B cell (primary cell): ENCODE measurements at places on chromosomes 1 and 21. TPM values are rescaled to one million over a fixed set of nuclear protein-coding genes. Genes with fewer than 3 reads are reported as not detected.

The ALDH4A1 gene
- 2.7 and 5.2 TPM in 2 replicates for polyA plus RNA-seq

DNA sequence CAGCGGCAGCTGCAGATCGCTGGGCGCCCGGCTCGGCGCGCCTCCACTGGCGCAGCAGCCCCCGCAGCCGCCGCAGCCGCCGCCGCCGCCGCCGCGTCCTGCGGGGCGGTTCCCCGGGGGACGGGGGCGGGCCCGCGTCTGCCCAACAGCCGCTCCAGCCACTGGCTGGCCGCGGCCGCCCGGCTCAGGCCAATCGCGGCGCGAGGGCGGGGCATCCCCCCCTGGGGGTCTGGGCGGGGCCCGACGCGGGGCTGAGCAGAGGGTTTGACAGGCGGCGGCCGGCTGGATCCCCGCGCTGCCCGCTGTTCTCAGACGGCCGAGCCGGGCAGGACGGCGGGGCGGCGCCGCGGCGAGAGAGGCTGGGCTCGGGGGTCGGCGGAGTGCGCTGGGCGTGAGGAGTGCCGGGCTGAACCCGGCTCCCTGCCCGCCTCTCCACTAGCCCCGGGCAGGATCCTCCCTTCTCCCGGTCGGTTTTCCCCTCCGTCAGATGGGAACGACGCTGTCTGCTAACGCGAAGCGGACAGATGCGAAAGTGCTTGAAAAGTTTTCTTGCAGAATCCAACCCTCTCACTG lies at the start of gene GLIS1:
Gene GLIS1, minus strand, starts transcription at position 56 of the 573 bp plus-strand sequence. CDS start 1,100 bp downstream, outside the sequence.
- H3K27ac ChIP-seq = no peak within 1 kb of the TSS
- no peaks in the 10 kb centered on the region for H3K36me3 ChIP-seq
- H3K4me1 ChIP-seq = peaks cover 20% of the 10 kb centered on the region
- no peaks in the 10 kb centered on the region for H3K27me3 ChIP-seq

DNA sequence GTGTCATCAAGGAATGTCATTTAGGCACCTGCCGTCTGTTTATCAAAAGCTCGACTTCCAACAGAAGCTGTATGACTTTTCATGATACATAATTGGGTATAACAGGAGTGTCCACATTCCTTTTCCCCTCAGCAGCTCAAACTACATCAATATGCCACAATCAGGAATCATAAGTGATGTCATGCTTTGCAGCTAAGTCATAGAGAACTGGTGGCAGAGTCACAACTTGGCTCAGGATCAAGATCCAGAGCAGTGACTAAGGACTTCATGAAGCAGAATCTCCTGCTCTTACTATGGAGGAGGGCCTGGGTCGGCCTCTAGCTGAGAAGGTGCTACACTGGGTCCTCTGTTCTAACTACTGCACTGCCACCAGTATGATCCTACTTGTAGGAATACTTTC lies 36.5 kb upstream of the AGBL4 start:
- no peaks in the 10 kb centered on the region for H3K4me1 ChIP-seq
- no peak overlapping the region for H3K27ac ChIP-seq
- no peak for DNase-seq
- no peaks in the 10 kb centered on the region for H3K27me3 ChIP-seq

GRCh38 chr1:232766241-232766890 lies 38.9 kb upstream of the MAP10 start:
- H3K36me3 ChIP-seq = no peaks in the 10 kb centered on the region
- DNase-seq = no peak
- H3K27ac ChIP-seq = no peak overlapping the region
- no peak overlapping the region for H3K4me3 ChIP-seq
- no peaks in the 10 kb centered on the region for H3K27me3 ChIP-seq

The LYPD8 gene
- polyA plus RNA-seq = 0.10 TPM in 1 of 2 replicates, not detected in the other

GRCh38 chr1:230760360-230760827 lies 13.2 kb downstream of the CAPN9 start:
- no peaks in the 10 kb centered on the region for H3K27me3 ChIP-seq
- no peak overlapping the region for H3K4me3 ChIP-seq
- DNase-seq = no peak
- no peaks in the 10 kb centered on the region for H3K36me3 ChIP-seq
- no peak overlapping the region for H3K27ac ChIP-seq

The SLC9A1 gene
- polyA plus RNA-seq = 7.3 and 8.8 TPM in 2 replicates

DNA sequence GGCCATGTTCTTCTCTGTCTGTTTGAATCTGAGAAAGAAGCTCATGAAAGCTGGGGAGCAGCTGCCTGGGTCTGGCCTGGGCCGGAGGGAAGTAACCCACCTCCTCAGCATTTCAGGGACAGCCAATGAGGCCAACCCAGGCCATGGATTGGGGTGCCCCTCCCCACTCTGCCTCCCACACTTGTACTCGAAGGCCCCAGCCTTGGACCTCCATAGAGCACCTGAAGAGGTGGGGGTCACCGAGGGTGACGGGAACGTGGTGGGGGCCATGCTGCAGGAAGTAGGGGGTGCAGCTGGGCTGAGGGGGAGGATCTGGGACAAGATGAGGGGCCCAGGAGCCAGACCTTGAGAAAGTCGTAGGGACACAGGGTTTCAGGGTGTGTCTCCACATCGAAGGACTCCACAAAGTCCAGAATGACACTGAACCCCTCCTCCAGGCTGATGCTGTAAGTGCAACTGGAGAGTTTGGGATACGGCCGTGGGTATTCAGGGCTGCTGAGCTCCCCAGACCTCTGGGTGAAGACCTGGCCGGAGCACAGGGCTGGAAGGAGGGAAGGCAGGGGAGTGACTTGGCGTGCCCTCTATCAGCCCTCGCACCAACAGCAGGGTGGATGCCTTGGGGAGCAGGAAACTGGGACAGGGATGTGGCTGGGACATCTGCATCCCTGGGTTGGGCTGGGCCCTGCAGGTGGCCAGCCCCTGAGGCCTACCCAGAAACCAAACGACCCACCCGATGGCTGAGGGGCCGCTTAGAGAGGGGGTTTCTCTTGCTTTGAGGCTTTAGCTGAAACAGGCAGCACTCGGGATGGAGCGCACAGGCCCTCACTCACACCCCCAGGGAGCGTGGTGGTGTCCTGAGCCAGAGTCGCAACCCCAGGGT lies 3.8 kb downstream of the MASP2 start:
- DNase-seq = no peak
- no peaks in the 10 kb centered on the region for H3K36me3 ChIP-seq
- H3K4me3 ChIP-seq = no peak overlapping the region
- H3K27me3 ChIP-seq = no peaks in the 10 kb centered on the region
- H3K4me1 ChIP-seq = no peaks in the 10 kb centered on the region
- H3K27ac ChIP-seq = no peak overlapping the region

The CCDC24 gene
- polyA plus RNA-seq = 7.3 and 10.1 TPM in 2 replicates

The LCE2C gene
- not detected in 2 replicates for polyA plus RNA-seq

DNA sequence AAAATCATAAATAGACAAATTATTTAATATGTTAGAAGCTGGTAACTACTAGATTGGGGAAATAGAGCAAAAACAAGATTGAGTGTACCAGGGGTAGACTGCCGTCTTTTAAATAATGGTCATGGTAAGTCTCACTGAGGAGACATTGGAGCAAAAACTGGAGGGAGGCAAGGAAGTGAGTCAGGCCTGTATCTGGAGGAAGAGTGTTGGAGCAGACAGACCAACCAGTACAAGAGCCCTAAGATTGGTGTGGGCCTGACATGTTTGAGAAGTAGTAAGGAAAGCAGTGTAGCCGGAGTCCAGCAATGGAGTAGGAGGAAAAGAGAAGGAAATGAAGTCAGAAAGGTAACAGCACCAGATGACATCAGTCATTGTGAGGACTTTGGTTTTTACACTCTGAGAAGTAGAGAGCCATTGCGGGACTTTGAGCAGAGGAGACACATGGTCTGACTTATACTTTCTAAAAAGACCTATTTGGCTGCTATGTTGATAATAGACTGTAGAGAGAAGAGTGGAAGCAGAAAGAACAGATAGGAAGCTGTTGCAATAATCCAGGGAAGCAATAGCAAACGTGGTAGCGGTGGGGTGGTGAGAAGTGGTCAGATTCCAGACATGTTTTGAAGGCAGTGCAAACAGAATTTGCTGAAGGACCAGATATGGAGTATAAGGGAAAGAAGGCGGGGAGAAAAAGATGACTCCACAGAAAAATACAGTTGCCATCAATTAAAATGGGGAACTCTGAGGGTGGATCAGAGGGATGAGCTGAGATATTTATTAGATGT lies 44.7 kb upstream of the GJA5 start:
- H3K36me3 ChIP-seq = no peaks in the 10 kb centered on the region
- H3K4me3 ChIP-seq = no peak overlapping the region
- no peaks in the 10 kb centered on the region for H3K27me3 ChIP-seq
- DNase-seq = no peak
- H3K4me1 ChIP-seq = no peaks in the 10 kb centered on the region

DNA sequence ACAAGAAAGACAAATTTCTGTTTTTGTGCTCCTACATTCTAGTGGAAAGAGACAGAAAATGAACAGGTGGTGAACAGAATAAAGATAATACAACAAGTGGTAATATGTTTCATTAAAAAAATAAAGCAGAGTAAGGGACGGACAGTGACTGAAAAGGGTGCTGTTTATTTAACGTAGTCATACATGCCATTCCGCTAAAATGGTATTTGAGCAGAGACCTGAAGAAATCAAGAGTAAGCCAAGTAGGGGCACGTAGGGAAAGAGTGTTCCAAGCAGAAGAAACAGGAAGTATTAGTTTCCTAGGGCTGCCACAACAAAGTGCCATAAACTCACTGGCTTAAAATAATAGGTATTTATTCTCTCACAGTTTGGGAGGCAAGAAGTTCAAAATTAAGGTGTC lies 65.6 kb upstream of the KCTD3 start:
- no peaks in the 10 kb centered on the region for H3K36me3 ChIP-seq
- H3K27ac ChIP-seq = no peak overlapping the region
- DNase-seq = no peak
- no peak overlapping the region for H3K4me3 ChIP-seq
- H3K27me3 ChIP-seq = no peaks in the 10 kb centered on the region

The CLCA4 gene
- polyA plus RNA-seq = not detected in 2 replicates

The NECTIN4 gene
- polyA plus RNA-seq = not detected in 2 replicates

The LCE3E gene
- polyA plus RNA-seq = not detected in 2 replicates

GRCh38 chr1:154379301-154379700 lies 25.8 kb upstream of the IL6R start:
- no peak overlapping the region for H3K27ac ChIP-seq
- no peaks in the 10 kb centered on the region for H3K27me3 ChIP-seq
- DNase-seq = no peak
- no peaks in the 10 kb centered on the region for H3K36me3 ChIP-seq
- H3K4me3 ChIP-seq = no peak overlapping the region

GRCh38 chr1:116477429-116477828 lies 93.4 kb downstream of the CD58 start:
- no peaks in the 10 kb centered on the region for H3K36me3 ChIP-seq
- no peak overlapping the region for H3K27ac ChIP-seq
- no peak overlapping the region for H3K4me3 ChIP-seq
- no peak for DNase-seq
- no peaks in the 10 kb centered on the region for H3K4me1 ChIP-seq

- no peaks in the 10 kb centered on the region for H3K27me3 ChIP-seq
- H3K4me3 ChIP-seq = no peak overlapping the region
- H3K4me1 ChIP-seq = no peaks in the 10 kb centered on the region
- H3K36me3 ChIP-seq = no peaks in the 10 kb centered on the region
- DNase-seq = no peak
- no peak overlapping the region for H3K27ac ChIP-seq
Observed at GRCh38 chr1:71312545-71312944, 231.7 kb upstream of the ZRANB2 start.

GRCh38 chr1:182877842-182878241 lies 38.7 kb downstream of the DHX9 start:
- H3K4me1 ChIP-seq = no peaks in the 10 kb centered on the region
- H3K4me3 ChIP-seq = no peak overlapping the region
- H3K27ac ChIP-seq = no peak overlapping the region
- H3K36me3 ChIP-seq = peaks cover 95% of the 10 kb centered on the region
- H3K27me3 ChIP-seq = no peaks in the 10 kb centered on the region

The TAS1R1 gene
- 0.09 TPM in 1 of 2 replicates, not detected in the other for polyA plus RNA-seq
